Activated gamma-delta T cell (primary cell): ENCODE measurements at places on chromosomes 6 and 20.

DNA sequence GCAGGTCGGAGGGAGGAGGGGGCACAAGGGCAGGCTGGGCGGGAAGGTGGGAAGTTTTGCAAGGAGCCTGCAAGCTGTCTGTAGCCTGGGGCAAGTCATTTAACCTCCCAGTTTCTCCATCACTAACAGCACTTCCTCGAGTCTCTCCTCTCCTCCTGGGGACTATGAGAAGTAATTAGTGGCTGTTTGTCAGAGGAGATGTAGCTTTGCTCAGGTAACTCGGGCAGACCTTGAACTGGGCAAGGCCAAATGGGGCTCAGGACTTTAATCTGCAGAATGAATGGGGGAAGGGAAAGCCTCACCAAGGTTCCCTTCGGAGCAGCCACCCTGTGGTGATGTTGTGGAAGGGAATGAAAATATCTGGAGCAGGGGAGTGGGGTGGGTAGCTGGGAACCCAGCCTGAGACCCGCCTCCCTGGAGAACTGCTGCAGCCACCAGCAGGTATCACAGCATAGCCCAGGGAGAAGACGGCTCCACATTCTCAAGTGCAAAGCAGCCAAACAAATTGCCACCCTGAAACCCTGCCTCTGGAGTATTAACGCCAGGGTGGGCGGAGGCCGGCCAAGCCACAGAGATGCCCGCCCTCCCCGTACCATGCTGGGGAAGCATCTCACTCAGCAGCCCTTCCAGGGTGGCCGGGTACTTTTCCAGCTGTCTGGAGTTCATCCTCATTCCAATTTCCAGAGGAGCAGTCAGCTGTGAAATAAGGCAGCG lies 6.1 kb upstream of the LEMD2 start:
- DNase-seq = no peak

GRCh38 chr6:85023721-85024120 lies 259.3 kb upstream of the TBX18 start:
- DNase-seq = no peak

DNA sequence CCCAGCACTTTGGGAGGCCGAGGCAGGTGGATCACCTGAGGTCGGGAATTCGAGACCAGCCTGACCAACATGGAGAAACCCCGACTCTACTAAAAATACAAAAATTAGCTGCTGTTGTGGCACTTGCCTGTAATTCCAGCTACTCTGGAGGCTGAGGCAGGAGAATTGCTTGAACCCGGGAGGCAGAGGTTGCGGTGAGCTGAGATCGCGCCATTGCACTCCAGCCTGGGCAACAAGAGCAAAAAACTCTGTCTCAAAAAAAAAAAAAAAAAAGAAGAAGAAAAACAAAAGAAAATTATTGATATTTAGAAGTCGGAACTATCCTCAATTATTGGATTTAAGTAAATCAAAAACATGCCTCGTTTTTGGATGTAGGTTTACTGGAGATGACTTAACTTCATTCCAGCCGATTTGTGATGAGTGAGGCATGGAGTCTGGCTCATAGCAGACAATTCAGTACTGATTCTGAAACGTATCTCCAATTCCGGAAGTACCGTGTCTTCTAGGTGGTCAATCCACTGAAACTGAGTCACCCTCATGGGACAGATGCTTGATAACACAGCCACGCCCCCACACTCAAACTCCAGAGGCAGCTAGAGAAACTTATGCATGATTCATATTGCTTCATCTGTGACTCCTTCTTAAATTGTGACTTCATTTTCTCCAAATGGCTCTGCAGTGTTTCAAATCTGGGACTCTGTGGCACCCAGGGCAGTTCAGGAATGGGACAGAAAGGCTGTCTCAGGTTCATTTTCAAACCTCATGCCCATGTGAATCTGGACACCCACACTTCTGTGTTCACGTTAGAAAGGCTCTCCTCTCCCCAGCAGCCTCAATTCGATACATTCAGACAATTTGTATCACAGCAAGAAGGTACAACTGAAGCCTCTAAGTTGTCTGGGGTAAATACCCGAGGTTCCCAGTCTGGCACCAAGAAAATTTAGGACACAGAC lies 110.4 kb upstream of the ARMC2 start:
- no peak for DNase-seq

GRCh38 chr6:113862112-113862511 lies 5.0 kb downstream of the MARCKS start:
- DNase-seq = no peak

DNA sequence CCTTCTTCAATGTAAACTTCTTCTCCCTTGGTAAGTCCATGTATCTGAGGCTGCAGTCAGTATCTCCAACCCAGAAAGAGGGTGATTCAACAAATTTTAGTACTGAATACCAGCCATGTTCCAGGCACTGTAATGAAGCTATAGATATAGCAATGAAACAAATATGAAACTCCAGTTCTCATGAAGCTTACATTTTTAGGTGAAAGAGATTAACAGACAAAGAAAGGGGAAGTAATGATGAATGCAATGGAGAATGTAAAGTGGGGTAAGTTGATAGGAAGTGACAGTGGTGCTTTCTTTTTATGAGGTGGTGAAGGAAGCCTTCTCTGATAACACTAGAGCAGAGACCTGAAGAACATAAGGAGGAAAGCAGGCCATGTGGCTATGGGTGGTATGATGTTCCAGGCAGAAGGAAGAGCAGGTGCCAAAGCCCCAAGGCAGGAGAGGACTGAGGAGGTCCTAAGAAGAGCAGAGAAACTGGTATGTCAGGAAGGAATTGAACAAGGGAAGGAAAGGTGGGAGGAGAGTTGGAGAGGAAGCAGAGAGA lies 143.6 kb downstream of the TFAP2B start:
- no peak for DNase-seq
